ENCODE measurements at places on chromosomes 12 and 14.

DNA sequence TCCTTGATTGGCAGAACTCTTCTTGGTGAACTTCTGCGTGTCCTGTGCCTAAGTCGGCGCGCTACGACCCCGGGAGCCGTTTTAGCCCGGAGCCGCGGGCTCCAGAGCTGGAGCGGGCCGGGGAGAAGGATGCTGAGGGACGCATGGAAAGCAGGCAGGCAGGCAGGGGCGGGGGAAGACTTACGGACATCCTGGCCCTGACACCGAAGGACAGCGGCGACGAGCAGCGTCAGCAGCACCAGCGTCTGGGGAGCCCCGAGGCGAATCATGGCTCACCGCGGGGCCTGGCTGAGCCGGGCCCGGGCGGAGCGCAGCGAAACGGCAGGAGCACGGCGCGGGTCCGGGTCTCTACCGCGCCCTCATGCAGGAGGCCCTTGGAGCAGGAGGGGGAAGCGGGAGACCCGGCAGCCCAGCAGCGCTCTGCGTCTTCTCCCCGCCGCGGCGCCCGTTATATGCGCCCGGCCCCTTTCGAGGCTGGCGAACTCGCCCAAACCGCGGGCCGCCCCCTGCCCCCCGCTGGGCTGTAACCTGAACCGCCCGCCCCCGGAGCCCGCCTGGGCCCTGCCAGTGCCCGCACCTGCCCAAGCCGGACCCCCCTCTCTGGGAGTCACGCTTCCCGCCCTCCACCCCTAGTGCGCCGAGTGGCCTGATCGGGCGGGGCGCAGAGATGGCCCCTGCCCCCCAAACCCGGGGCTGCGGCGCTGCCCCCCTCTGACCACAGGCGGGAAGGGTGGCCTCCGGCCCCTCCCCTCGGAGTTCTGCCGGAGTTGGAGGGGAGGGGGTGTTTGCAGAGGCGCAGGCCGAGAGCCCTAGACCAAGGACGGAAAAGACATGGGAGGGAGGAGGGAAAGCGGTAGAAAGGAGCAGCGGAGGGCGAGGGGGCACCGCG is at the start of gene COL2A1:
COL2A1 (minus strand) TSS at position 424 of the 889 bp plus-strand sequence; CDS start at position 269, 155 bp downstream.
- peak; percentile 34 for DNase-seq

DNA sequence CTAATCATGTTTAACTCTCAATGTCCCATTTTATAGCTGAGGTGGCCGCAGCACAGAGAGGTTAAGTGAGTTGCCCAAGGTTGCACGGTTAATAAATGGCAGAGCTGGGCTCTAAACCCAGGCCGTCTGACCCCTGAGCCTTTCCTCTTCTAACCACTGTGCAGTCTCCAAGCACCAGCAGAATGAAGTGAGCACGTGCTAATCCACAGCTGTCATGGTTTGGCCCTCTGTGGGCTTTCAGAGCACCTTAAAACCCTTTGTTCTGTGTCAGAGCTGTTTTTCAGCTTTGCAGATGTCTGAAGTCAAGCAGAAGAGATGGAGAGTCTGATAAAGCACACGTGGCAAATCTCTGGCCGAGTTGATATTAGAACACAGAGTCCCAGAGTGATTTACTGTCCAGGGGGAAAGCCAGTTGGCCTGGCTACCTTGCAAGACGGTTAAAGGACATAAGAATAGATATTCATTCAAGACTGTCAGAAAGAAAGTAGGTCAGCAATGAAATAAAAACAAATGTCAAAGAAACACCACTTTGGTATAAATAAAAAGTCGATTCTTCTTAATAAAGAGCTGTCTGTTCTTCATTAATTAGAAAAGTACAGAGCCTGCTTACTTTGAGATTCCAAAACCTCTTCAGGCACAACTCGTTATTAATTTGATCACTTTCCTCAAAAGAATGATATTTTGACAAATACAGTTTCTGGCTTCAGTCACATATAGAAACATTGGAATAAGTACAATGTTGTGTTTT is 107.3 kb downstream of the CRADD start:
- DNase-seq: peak; percentile 85

DNA sequence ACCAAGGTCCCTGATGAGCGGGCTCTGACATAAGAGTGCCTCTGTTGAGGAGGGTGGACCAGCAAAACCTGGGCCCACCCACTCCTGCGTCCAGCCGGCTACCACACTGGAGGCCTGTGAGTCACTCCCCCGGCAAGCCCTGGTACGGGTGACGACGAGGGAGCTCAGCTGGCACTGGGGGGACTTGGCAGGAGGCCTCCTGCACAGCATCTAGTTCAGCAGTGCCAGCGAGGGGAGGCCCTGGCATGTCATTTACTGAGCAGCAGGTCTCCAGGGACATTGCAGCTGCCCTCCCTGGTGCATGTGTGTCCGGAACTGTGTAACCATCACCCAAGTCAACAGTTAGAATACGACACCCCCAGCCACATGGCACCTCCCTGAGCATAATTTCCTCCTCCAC is 24.4 kb downstream of the CD9 start:
- DNase-seq: no peak

DNA sequence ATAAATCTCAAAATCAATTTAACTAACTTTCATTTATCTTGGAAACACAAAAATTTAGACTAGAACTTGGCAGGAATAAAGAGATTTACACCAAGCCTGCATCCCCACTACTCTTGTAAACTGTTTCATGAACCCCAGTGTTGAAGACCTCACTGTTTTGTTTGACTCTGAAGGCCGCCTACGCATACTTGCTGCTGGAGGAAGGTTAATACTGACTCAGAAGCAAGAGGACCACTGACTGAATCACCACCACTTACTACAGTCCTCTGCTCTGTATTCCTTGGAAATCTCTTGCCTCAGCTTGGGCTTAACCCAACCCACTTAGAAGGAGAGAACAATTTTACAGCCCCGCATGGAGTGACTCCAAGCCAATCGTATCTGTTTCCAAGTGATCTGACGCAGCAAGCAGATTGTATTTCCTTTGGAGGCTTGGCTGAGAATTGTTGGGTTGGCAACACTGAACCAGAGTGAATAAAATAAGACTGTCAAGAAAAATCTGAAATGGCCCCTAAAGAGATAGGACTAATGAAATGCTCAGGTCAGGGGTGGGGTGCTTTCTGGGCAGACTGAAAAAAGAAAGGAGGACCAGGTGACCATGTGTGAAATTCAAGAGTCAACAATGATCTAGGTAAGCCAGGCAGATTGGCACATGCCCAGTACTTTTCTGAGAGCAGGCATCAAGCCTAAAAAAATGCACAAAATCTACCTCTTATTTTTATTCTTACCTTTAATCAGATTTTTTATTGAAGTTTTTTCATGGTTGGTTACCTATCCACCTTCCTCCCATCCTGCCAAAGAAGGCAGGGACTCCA is 248.6 kb downstream of the ZFP36L1 start:
- peak; percentile 97 for DNase-seq

Data from ELR (cell line).